ENCODE measurements at places on chromosomes 5 and 9. TPM values are rescaled to one million over a fixed set of nuclear protein-coding genes. Genes with fewer than 3 reads are reported as not detected.

CCDC180 gene
- 14.2 TPM for total RNA-seq

RNF224 gene
- total RNA-seq: not detected

ACO1 gene
- total RNA-seq: 13.7 TPM

- DNase-seq: no peak
Measured at GRCh38 chr5:145157841-145158240, 677.3 kb downstream of the PRELID2 start.

Data from cerebellum (tissue), 4 donors.